AG09309 (cell line): ENCODE measurements at places on chromosomes 12 and 14.

- no peak for DNase-seq
Measured at GRCh38 chr12:3832738-3833137, 40.5 kb downstream of the PARP11 start.

GRCh38 chr12:101743242-101743641 lies 4.0 kb upstream of the SYCP3 start:
- no peak for DNase-seq

DNA sequence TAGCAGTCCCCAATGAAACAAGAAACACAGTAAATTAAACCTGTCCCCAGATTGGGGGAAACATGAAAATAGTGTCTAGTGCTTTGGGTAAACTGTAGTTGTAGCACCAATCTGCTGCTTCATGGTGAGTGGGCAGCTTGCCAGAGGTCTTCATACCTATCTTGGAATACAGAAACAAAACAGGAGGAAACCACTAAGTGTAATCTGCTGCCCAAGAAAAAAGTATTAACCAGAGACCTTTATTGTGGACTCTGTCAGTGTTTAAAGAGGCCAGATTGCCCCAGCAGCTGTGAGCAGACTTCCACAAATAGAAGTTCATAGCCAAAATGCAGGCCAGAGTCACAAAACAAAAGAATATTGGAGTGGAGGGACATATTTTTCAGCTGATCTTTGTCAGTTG lies 2.3 kb downstream of the ISCU start:
- no peak for DNase-seq

DNA sequence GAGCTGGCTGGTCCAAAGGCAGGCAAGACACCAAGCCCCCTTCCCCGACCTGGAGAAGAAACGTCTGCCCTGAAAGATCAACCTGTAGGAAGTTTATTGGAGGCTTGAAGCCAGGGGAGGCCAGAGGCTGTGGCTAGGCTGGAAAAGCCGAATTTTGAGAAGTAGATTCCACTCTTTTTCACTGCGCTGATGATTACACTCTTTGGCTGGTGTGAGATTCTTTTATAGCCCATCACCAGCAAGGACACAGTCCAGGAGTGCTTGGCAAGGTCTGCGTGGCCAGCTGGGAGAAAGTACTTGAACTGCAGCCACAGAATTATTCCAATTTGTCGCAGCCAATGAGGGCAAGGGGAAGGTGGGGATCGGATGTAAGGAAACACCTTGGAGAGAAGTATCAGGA lies 45.0 kb downstream of the SYNE3 start:
- no peak for DNase-seq

DNA sequence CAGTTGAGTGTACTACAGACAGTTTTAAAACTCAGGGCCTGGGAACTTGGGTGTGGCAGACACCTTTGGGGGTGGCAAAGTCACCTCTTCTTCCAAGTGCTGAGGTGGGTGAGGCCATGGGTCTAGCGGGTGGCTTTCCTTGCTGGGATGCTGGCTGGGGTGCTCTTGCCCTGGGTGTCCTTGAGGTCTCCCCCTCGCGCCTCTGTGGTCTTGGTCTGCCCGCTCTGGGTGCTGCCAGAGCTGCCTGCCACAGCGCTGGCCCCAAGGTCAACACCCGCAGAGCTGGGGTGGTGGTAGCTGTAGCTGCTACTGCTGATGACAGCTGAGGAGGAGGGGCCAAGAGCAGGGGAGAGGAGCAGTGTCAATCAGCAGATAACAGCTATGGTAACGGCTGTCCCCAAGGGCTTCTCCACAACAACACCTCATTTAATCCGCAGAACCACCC lies 6.8 kb downstream of the KRT74 start:
- no peak for DNase-seq

GRCh38 chr14:55130196-55130550 lies 1.1 kb downstream of the LGALS3 start:
- DNase-seq = no peak

GRCh38 chr12:115983226-115983798 lies 294.2 kb downstream of the MED13L start:
- no peak for DNase-seq

GRCh38 chr12:44154128-44154527 lies 318.2 kb downstream of the TMEM117 start:
- peak; percentile 14 for DNase-seq

DNA sequence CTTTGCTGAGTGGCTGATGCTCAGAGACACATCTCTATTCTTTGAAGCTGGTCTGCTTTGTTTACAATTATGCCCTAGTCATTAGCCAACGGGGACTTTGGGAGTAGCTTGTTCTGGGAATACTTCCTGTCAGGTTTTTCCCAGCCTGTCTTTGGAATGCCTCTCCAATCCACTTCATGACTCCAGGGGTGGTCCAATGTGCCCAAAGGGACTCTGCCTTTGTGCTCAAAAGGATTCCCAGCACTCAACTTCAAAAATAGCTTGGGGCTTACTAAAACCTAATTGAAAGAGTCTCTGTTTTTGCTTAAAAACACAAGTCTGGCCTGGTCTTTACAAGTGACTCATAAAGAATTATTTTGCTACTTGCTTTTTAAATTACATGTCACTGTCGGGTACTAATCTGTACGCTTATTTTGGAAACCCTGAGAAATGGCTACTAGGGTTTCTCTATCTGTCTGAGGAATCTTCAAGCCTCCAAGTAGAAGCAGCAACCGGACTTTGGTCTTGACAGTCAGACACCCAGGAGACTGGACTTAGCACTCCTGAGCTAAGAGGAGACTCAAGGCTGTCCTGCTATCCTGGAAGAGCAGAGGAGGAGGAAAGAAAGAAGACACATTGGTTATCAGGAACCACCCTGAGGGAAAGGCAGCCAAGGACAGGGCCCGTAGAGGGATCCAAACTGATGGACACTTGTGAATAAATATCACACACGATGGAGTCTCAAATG lies 20.7 kb downstream of the PHLDA1 start:
- no peak for DNase-seq

DNA sequence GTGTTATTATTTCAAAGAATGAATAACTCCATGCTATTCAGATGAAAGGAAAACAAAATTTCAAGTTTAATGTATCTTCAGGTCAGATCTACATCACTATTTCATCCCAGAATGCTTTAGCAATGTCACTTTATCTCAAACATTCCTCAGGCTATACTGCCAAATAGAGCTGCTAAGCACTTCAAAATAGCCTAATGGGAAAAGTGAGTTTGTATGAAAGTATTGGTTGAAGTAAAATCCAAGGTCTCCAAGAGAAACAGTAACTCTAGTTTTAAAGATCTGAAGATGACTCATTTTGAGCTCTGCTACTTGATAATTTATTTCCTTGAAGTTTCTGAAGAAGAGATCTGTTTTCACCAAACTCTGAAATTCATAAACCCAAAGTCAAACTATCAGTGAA lies 466.2 kb upstream of the FOXG1 start:
- no peak for DNase-seq

DNA sequence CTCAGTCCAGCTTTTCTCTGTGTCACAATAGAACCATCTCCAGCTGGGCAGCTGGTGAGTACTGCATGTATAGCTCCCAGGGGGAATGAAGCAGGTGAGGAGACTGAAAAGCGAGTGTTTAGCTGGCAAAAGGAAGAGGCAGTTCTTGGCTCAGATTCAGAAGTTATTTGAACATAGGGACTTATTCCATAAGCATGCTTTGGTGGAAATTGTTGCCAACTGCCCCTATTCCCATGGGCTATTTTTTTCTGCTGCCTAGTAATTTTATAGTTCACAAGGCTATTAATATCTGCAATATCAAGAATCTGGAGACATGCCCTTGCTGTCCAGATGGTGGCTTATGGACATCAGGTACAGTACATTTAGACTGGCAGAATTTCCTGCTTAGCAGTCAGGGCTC lies 1112.7 kb downstream of the LRFN5 start:
- DNase-seq = no peak

DNA sequence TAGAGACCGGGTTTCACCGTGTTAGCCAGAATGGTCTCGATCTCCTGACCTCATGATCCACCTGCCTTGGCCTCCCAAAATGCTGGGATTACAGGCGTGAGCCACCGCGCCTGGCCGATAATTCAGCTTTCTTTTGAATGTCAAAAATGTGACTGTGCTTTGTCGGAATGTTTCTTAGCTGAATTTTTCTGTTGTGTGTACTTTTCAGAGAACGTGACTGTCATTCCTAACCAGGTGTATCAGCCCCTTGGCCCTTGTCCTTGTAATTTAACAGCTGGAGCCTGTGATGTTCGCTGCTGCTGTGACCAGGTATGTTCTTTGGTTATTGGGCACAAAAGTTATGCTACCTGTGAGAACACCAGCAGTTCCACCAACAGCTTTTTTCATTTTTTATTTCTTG lies 8.1 kb downstream of the TCTN2 start:
- DNase-seq = no peak

DNA sequence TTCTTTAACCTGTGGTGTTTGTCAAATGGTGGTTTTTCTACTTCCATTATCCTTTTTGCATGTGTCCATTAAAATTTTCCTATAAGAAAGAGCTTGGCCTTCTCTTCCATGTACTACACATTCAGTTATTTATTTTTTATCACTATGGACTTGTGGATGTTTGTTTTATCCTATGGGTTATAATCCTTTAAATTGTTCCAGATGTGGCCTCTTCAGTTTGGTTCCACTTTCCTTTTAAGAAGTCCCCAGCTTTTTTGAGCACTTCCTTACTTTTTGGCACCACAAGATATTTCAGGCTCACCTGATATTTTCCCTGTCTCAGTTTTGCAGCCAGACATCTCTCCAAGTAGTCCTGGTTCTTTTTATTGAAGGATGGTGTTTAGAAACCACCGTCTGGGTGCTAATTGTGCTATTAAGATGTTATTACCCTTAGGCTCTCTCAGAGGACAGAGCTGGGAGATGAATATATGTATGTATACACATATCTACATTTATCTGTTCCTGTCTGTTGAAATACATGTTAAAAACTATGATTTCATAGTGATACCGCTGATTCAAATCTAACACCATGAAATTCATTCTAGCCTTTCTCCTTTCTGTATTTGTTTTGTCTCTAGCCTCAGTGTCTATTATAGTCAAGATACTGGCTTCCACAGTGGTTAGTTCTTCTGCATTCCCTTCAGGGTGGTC lies 408.5 kb upstream of the RGS6 start:
- no peak for DNase-seq

DNA sequence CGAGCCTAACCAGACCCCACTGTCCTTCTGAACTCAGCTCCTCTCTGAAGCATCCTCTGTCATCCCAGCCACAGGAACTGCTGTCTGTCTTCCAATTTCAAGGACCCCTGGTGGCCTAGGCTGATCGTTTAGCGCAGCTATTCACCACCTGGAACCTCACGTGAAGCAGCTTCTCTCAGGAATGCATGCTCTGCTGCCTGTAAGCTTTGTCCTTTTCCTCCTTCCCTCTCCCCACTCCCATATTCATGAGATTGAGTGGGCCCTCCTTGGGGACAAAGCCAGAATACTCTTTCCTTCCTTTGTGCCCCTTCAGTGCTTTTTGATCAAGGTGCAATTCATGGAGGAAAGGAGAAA lies 17.2 kb downstream of the DPF3 start:
- no peak for DNase-seq

DNA sequence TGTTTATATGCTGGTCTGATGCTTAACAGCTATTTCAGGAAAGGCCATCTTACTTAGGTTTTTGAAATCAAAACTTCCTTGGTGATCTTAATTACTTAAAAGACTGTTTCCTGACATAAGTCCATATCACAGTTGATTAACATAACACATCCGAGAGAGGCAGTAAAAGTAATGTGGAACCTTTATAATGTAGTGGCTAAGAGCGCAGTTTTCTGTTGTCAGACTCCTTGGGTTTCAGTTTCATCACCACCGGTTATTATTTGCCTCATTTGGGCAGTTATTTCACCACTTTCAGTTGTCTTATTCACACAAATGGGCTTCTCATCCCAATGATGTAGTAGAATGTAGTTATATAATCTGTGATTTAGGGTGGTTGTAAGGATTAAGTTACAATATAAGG lies 30.9 kb downstream of the TBC1D15 start:
- DNase-seq = no peak

DNA sequence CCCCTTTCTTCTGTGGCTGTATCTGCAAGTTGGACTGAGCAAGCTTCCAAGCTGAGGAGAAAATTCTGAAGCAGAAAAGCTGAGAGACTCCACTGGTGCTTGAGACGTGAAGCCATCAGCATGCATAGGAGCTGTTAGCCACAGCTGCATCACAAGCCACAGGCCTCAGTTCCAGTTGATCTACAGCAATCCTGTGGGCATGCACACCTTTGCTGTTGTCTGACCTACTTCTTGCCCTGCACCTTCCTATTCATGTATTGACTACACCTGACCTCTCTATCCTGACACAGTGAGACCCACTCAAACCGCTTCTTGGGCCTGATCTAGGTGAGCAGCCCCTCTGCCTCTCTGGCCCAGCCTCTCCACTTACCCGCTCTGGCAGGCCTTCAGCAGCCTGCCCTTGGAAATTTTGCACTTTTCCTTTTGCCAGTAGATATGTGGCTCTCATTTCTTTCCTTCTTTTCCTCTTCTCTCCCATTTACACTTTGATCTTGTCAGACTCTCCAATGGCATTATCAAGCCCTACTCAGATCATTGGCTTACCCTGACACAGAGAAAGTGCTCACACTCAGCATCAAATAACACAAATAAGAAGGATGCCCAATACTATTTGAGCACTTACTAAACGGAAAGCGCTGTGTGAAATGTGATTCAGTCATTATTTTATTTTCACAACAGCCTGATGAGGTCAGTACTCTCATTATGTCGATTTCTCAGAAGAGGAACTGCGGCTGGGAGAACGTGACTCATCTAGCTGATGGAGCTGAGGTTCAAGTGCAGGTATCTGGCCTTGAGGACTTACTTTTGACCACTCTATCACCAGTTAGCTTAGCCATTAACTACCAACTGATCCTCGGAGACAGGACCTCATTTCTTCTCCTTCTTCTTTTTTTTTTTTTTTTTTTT lies 21.9 kb upstream of the PTGR2 start:
- peak; percentile 52 for DNase-seq
